ENCODE measurements at places on chromosomes 1 and 21.

GRCh38 chr1:227621211-227621610 lies 57.9 kb downstream of the ZNF678 start:
- DNase-seq: no peak

DNA sequence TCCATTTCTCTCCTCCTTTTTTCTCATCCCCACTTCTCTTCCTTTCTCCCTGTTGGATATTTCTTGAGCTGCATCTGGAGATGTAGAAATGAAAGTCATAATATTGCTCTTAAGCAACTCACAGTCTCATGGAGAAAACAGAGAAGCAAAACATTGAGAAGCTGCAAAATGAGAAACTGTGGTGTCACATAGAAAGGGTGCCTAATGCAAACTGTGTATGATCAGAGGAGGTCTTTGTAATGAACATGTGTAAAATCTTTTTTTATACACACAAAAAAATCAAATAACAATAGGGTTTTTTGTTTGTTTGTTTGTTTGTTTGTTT lies 11.8 kb upstream of the SLAMF7 start:
- no peak for DNase-seq

DNA sequence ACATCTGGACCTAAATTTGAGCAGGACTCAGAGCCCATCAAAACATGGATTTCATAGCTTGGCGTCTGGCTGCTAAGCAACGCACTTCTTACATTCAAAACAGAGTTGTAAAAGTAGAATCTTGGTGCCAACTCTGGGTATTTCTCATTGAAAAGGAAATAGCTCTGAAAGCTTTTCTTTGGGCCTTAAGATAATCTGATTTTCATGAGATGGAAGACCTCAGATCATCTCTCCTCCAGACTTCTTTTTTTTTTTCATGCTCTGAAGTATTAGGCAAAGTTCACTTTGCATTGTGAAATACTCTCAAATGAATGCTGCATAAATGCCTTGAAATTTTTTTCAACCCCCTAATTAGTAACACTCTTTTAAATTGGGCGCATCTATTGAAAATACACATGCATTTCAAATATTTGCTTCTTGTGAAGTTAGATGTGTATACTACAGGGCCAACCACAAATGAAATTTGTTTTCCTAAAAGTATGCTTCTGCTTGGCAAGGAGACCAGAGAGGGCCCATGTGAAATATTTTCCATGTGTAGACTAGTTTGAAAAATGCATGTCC lies 4.2 kb downstream of the ADAMTS5 start:
- no peak for DNase-seq

- no peak for DNase-seq
Observed at GRCh38 chr21:39388811-39389155, 39.9 kb upstream of the HMGN1 start.

DNA sequence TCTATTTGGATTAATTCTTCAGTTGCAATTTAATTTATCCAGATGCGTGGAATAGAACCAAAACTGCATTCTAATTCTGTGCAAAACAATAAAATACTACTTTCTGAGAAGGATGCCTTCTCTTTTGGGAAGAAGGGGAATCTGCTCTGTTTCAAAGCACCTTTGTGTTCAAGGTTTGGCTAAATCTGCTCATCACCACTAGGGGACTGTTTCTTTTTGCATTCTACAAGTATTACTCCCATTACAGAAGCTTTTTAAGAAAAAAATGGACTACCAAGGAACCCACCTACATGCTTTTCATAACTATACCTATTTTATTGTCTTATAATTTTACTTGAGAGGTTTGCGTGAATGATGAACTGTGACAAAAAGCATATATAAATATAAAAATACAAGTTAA lies 18.2 kb downstream of the MRPS6 start:
- DNase-seq: no peak

DNA sequence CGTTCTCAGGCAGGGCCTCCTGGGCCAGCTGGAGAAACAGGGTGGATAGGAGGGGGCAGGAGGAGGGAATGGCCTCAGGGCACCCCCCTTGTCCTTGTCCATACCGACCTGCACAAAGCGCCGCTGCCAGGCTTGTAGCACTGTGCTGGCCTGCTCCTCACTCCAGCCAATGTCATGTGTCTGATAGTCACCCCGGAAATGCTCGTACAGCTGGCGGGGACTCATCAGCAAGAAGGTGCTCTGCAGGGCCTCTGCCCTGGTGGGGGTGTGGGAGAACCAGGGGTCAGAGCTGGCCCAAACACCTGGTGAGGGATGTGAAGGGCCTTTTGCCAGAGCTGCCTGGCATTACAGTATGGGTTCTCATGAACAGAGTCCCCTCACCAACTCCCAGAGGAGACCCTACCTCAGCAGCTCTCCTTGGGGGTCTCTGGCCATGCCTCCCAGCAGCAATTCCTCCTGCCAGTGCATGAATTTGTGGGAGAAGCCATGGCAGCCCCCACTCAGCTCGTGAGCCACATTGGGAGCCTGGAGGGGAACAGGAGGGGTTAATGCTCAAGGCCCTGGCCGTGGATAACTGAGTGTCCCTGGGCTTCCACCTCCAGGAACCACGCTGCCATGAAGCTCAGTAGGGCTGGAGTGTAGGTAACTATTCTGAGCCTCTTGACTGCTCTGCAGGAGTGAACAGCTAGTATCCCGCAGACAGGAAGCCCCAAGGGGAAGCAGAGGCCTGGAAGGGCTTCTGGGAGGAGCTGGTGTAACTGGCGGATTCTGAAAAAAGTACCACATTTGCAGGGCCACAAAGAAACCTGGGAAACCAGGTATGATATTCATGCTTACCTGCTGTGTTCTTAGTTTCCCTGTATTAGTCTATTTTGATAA lies 13.3 kb downstream of the PTCH2 start:
- no peak for DNase-seq

DNA sequence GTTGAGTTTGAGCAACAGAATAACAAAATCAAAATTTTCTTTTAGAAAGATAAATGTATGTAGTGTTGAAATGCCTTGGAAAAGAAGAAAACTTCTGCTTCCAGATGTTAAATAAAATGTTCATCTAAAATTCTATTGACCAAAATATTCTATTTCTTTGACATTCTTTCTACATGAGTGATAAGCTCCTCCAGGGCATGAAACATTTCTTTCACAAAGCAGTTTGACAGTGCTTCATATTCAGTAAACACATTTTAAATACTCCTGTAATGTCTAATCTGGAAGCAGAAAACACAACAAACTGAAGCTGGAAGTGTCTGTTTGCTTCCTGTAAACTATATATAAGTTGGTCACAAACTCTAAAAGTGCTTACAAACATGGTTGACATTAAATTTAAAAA lies 61.5 kb downstream of the RGS21 start:
- DNase-seq: no peak

DNA sequence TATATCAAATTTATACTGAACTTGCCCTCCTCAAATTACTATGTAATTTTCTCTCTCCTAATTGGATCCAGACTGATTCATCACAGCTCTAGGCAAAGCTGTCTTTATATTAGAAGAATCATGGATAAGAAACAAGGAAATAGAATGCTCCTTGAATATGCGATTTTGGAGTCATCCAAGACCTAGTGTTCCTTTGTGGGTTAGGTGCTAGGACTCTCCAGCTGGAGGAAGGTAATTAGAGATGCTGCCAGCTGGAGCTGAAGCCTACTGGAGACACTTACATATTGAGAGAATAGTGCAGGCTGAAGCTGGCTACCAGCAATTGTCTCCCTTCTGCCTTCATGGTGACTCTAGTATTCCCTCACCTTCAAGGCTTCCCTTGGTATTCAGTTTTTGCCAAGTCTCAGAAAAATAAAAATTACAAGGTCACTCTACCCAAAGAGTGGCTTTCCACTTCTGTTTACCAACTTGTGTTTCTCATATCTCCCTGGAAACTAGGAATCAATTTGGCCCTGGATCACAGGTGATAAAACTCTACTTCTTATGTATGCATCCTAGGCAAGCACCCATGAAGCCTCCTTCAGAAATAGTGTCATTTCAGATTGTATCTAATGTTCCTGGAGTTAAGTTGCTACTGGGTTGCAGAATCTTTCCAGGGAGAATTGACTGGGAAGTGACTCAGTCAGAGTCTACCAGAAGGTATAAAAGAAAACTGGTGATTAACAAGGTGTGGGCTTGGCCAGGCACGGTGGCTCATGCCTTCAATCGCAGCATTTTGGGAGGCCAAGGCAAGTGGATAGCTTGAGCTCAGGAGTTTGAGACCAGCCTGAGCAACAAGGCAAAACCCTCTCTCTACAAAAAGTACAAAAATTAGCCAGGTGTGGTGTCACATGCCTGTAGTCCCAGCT lies 24.4 kb upstream of the DOCK7 start:
- no peak for DNase-seq

DNA sequence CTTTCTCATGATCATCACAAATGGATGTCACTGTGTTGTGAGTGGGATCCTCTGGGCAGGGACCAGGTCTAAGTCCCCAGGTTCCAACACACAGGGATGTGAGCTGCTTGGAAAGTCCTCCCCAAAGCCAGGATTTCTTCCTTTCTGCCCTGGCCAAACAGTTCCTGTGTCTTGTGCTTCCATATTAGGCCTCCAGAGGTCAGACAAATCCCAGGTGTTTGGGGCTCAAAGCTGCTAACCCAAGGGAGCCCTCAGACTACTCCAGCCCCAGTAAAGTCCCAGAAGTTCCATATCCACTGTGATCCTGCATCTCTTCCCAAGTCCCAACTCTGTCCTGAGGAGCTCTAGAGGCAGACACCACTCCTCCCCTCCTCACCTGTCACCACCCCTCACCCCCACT lies 27.7 kb upstream of the MAGOH start:
- DNase-seq: no peak

GRCh38 chr1:48109390-48110013 lies 112.3 kb upstream of the TRABD2B start:
- no peak for DNase-seq

GRCh38 chr1:225762002-225762441 lies 15.6 kb upstream of the SRP9 start:
- no peak for DNase-seq

GRCh38 chr1:174112489-174113162 lies 46.7 kb upstream of the RABGAP1L start:
- no peak for DNase-seq

DNA sequence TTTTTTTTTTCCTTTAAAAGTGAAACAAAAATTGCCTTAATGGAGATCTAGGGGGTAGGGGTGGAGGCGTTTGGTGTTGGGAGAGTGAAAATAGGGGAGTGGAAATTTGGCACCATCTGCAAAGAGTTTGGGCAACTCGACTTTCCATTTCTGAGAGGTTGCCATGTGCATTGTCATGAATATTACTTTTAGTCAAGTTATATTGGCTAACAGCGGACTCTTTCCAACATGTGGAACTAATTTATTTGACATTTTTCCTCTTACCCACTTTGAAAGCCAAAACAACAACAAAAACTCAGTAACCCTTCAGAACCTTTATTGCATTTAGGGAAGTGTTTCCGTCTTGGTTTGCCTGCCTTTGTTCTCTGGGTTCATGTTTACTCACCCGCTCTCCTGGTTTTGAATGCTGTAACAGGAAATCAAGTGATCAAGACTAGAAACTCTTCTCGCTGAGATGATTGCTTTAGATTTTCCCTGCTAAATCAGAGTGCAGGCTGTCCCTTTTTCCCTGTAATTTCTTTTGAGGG lies 70.4 kb downstream of the CACHD1 start:
- no peak for DNase-seq

GRCh38 chr1:184387476-184388318 lies 868 bp downstream of the C1orf21 start:
- DNase-seq: peak; percentile 19

GRCh38 chr1:84301004-84301784 lies at the start of gene SAMD13:
SAMD13 (plus strand) TSS chr1:84301708; CDS start chr1:84303235, 1,527 bp downstream.
- DNase-seq: peak; percentile 51

DNA sequence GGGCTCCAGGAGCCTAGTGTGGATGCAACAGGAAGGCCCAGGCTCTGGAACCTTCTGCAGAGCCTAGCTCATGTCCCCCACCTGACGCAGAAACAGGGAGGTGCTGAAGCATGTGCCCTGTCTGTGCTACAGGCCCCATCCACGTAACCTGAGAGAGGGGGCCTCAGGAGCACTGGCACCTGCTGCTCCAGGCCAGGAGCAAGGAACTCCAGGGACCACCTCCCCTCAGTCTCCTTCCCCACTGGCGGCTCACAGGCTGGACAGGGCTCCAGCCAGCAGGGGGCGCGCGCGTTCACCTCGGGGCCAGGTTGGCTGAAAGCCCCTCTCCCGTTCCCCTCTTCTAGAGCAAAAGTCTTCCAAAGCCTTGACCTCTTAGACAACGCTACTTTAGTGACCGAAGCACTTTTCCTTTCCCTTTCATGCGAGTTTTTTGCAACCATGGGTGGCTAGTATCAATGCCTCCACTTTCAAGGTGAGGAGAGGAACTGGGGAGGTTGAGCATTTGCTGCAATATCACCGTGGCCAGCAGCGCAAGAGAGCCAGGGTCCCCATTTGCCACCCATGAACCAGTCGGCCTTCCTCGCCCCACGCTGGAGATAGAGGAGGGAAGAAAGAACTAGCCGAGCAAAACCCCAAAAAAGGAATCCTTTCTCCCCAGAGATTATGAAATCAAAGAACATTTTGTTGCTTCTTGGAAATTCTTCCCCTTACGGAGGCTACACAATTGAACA lies 52.4 kb upstream of the GPR157 start:
- peak; percentile 89 for DNase-seq

DNA sequence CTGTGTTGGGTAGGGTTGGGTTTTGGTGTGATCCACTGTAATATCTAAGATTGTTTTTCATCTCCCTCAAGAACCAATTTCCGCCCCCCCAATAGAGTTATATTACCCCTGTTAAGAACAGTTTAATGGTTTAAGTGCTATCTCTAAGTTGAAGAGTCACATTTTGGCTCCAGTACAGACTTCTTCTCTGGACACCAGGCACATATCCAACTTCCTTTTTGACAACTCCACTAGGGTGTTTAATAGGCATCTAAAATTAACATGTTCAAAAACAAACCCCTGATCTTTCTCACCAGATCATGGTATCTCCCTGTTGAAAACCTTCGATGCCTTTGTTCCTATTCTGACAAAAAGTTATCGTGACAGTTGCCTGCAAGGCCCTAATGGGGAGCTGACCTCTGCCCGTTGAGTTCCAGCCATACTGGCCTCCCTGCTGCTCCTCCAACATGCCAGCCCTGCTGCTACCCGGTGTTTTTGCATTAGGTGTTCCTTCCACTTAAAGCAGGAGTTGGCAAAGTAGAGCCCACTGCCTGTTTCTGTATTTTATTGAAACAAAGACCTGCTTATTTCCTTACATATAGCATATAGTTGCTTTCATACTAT lies 18.6 kb downstream of the USP24 start:
- no peak for DNase-seq

- no peak for DNase-seq
Observed at GRCh38 chr1:176816232-176816631, 348.3 kb downstream of the ASTN1 start.

Data from GM13977 (cell line).